ENCODE measurements at places on chromosomes 3 and 15.

GRCh38 chr3:181713280-181713647 is 1.5 kb downstream of the SOX2 start:
- no peaks in the 10 kb centered on the region for H3K36me3 ChIP-seq
- H3K27me3 ChIP-seq: peaks cover 67% of the 10 kb centered on the region
- H3K4me1 ChIP-seq: no peaks in the 10 kb centered on the region
- DNase-seq: no peak

DNA sequence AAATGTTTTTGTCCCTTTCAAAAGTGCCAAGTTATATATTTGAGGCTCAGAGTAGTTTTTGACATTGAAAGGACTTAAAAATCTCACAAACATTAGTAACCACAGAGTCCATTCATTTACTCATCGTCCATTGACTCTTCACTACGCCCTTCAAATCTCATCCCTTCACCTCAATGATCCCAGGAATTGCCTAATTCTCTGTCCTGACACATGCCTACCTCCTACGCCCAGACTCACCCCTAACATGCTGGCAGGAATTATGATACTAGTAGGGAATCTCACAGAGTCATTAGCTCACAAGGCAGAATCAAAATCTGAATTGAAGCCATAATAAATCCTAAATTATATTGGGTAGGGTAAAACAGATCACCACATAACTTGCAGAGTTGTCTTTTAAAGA is 410.1 kb downstream of the RAP2B start:
- H3K4me1 ChIP-seq: no peaks in the 10 kb centered on the region
- H3K36me3 ChIP-seq: no peaks in the 10 kb centered on the region
- H3K27me3 ChIP-seq: no peaks in the 10 kb centered on the region
- H3K4me3 ChIP-seq: no peak overlapping the region
- no peak overlapping the region for H3K27ac ChIP-seq
- DNase-seq: no peak

GRCh38 chr15:27459836-27460235 is 488.9 kb downstream of the GABRG3 start:
- no peaks in the 10 kb centered on the region for H3K4me1 ChIP-seq
- H3K27me3 ChIP-seq: no peaks in the 10 kb centered on the region
- no peak overlapping the region for H3K4me3 ChIP-seq
- DNase-seq: no peak

- no peaks in the 10 kb centered on the region for H3K4me1 ChIP-seq
- DNase-seq: no peak
- H3K27ac ChIP-seq: no peak overlapping the region
- no peak overlapping the region for H3K4me3 ChIP-seq
Observed at GRCh38 chr3:184805351-184806038, 6.5 kb upstream of the VPS8 start.

DNA sequence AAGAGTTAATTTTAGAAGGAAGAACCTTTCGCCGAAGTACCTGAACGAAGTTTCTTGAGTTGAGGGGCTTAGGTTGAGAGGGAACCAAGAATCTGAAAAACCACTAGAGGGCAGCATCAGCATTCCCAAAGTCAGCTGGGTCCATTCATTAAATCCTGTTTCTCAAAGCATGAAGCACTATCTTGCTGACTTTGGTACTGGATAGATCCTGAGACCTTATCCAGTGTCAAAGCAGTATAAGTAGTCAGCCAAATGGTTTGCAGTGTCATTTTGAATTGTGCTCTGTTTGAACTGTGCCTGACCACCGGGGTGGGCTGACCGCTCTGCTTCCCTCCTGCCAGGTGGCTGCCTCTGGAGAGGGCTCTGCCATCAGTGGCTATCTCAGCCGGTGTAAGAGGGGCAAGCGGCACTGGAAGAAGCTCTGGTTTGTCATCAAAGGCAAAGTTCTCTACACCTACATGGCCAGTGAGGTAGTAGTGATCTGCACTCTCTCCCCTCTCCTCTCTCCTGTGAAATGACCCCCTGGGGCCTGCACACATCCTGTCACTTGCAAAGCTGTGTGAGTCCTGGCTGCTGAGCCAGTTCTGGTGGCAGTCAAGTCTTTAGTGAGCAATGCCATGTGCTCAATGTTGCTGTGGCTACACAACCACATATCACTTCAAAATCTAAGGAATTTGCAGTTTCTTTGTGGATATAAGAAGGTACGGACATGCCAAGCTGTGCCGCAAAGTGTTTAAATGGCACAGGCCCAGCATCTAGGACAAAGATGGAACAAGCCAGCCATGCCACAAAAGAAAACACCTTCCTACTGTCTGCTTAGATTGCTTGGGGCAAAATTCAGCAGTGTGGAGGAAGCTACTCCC is 21.4 kb upstream of the NR2C2 start:
- H3K4me1 ChIP-seq: no peaks in the 10 kb centered on the region
- H3K27me3 ChIP-seq: no peaks in the 10 kb centered on the region
- no peak overlapping the region for H3K4me3 ChIP-seq
- no peak for DNase-seq

GRCh38 chr15:92883163-92883875 is 16.8 kb upstream of the CHD2 start:
- no peak for DNase-seq
- H3K4me3 ChIP-seq: peak overlapping the region; percentile 84
- H3K36me3 ChIP-seq: peaks cover 30% of the 10 kb centered on the region
- H3K27me3 ChIP-seq: no peaks in the 10 kb centered on the region
